ENCODE measurements at places on chromosomes 5 and 9.

- DNase-seq, result no peak
These were observed 314.7 kb upstream of the ADAMTSL1 start for GRCh38 chr9:18159254-18159653.

- peak; percentile 23 for DNase-seq
These were observed 149.5 kb downstream of the C9orf152 start for GRCh38 chr9:110058304-110058953.

DNA sequence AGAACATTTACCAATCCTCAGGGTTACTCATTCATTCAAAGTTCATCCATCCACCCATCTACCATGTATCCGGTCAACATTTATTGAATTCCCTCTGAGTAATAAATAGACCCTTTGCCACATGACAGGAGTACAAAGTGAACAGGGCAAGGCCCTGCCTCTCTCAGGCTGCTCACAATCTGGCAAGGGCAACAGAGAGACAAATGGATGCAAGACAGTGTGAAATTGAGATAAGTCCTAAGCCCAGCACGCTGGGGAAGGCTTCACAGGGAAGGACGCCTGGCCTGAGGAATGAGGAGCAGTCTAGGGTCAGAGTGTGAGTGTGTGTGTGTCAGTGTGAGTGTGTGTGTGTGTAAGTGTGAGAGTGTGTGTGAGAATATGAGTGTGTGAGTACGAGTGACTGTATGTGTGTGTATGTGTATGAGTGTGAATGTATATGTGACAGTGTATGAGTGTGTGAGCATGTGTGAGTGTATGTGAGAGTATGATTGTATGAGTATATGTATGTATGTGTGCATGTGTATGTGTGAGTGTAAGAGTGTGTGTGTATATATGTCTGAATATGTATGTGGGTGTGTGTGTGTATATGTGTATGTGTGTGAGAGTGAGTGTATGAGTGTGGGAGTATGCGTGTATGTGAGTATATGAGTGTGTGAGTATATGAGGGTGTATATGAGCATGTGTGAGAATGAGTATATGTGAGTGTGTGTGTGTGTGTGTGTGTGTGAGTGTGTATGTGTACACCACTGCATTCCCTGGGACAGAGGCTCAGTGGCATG lies 145.6 kb downstream of the FSTL4 start:
- DNase-seq, result no peak

- no peak for DNase-seq
These were observed 96.4 kb downstream of the EBF1 start for GRCh38 chr5:159003045-159004030.

- no peak for DNase-seq
These were observed 656 bp downstream of the CEP78 start for GRCh38 chr9:78236551-78236910.

- DNase-seq, result no peak
These were observed 65.4 kb upstream of the ARAP3 start for GRCh38 chr5:141747152-141748141.

DNA sequence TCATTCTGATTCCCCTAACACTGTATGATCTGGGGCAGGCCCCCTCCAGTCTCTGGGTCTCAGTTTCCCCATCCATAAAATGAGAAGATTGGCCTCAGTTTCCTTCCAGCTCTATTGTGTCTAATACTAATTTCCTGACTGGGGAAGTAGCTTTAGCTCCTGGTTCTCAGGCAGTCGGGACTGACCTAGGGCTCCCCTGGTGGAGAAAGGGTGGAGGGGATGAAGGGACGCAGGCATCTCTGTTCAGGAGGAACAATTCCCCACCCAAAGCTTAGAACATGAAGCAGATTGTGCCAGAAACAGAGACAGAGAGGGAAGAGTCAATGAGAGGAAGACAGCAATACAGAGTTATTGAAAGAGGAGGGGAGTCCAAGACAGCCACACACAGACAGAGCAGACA lies 14.2 kb upstream of the PTGS1 start:
- DNase-seq, result no peak

DNA sequence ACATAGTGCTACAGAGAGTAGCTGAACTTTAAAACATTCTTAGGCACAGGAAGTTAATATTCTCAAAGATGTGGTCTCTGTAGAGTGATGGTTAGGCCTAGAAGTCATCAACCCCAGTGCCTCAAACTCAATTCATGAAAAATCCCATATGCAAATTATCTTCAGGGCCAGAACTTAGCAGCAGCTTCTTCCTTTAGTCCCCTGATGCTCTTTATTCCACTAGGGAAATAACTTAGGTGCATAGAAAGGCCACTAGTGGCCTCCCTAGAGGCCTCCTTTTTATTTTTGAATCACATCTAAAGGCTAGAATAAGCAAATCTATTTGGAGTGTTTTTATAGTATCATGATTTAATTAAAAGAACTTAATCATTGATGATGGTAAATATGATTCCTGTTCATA lies 88.3 kb downstream of the GIN1 start:
- no peak for DNase-seq

DNA sequence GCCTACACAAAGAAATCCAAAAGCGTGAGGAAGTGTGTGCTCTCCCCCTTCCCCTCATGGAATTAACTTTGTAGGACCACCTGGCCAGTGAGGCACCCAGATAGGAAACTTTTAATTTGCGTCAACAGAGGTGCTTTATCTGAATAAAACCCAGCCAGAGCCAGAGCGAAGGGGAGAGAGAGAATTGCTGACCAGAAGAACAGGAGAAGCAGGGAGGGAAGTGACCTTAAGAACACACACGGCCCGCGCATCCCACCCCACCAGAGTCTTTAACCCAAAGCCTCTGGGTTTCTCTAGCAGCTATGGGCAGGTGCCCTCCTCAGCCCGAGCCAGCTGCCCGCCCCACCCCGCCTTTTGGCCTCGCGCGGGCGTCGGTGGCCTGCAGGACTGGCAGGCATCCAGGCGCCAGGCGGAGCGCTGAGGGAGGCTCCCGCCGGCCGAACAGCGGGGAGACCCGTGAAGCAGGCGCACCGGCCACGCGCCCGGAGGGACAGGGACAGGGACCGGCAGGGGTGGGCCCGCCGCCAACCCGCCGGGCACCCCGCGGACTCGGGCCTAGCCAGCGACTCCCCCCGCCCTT lies 580 bp downstream of the ERAP1 start:
- DNase-seq, result no peak

DNA sequence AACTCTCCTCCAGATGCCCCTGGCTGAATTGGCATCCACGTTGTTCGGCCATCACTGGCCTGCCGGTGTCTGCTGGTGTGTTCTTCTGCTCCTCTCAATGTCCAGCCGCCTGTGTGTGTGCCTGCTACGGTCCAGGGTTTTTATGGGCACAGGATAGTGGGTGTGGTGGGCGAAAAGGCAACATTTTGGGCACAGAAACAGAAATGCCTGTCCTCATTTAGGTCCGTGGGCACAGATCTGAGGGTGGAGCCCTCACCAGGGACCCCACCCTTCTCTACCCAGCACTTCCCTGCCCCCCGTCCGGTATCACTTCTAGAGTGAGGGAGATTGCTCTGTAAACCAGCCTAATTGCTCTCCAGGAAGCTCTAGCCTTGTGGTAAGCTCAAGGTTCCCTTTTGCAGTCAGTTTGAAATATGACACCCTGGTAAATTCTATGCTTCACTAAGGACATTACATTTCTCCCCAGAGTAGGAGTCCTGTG lies 410.1 kb downstream of the MAT2B start:
- no peak for DNase-seq

GRCh38 chr9:121246821-121247561 lies 21.0 kb upstream of the GSN start:
- DNase-seq, result no peak

- DNase-seq, result no peak
These were observed 96.5 kb downstream of the PBX3 start for GRCh38 chr9:125843646-125844045.

GRCh38 chr9:86749161-86749893 lies 198.0 kb downstream of the GAS1 start:
- DNase-seq, result no peak

DNA sequence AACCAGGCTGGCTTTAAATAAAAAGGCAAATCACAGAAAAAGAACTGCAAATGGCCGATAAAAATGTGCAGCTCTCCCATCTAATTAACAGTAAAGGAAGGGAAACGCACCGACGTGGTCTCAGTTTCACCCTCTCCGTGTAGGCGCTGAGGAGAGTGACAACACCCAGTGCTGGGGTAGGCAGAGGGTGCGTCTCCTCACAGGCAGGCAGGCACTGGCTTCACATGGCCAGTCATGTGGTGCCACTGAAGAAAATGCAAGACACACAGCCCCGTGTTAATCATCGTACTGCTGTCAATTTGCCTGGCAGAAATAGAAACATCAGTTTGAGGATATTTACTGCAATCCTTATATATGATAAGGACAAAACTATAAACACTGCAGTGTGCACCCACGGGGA lies 178.4 kb downstream of the FANCC start:
- no peak for DNase-seq

GRCh38 chr5:64181440-64181839 lies 15.8 kb downstream of the RNF180 start:
- no peak for DNase-seq

DNA sequence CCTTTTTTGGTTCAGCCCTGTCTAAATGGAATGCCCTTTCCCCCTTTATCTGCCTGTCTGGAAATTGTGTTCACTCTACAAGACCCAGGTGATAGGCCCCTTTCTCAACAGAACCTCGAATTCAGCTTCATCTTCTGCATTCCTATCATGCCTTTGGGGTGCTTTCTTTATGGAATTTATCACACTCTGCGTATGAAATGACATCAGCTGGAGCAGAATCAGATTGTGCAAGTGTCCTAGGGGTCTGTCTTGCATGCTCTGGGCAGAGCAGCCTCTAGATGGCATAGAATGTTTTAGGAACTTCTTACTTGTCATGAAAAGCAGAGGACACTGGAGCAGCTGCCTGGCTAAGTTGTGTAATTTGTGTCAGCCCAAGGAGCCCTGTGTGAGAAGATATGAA lies 84.9 kb downstream of the ISL1 start:
- DNase-seq, result no peak

GRCh38 chr9:73667749-73668148 lies 516.1 kb downstream of the ANXA1 start:
- no peak for DNase-seq

GRCh38 chr5:135063056-135063445 lies 29.0 kb upstream of the PITX1 start:
- no peak for DNase-seq

- DNase-seq, result peak; percentile 32
These were observed 55.3 kb upstream of the IL17B start for GRCh38 chr5:149434162-149435014.

DNA sequence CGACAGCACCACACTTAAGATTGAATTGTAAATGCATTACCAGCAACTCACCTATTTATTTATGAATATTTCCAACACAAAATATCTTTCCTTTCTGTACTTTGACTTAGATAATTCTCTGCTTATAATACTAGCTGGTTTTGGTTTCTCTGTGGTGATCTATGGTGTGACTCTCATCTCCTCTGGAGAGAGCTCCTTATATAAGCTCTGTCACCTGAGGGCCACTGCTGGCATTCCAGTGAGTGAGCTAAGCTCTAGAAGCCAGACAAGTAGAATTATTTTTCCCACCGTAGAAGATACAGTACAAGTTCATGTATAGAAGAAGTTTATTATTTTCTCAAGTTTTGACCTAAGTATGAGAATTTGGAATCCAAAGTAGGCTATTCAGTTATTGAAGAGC lies 111.5 kb downstream of the CDC42SE2 start:
- no peak for DNase-seq

- DNase-seq, result no peak
These were observed 25.4 kb downstream of the OGN start for GRCh38 chr9:92378865-92379560.

- no peak for DNase-seq
These were observed 87.7 kb downstream of the GALNT10 start for GRCh38 chr5:154278186-154278585.

All from stimulated activated CD4-positive, alpha-beta T cell treated with anti-CD3 and anti-CD28 coated beads, Interleukin-1b, Interleukin-23, amount 100 ng/mL, for 1 hour (primary cell).